ENCODE measurements at places on chromosomes 1 and 21.

DNA sequence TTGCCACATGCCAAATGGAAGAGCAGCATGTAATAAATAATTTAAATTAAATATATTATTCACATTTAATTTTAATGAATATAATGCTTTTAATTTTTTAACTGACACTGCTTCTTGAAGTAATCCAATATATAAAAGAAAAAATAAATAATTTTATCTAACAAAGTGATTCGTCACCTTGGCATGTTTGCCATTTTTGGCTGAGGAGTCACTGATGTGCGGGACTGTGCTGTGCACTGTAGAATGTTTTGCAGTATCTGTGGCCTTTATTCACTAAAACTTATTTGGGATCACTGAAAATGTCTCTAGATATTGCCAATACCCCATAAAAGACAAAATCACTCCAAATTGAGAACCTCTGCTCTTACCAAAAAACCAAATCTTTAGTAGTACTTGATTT is 807.8 kb downstream of the BRINP3 start:
- no peak for DNase-seq

DNA sequence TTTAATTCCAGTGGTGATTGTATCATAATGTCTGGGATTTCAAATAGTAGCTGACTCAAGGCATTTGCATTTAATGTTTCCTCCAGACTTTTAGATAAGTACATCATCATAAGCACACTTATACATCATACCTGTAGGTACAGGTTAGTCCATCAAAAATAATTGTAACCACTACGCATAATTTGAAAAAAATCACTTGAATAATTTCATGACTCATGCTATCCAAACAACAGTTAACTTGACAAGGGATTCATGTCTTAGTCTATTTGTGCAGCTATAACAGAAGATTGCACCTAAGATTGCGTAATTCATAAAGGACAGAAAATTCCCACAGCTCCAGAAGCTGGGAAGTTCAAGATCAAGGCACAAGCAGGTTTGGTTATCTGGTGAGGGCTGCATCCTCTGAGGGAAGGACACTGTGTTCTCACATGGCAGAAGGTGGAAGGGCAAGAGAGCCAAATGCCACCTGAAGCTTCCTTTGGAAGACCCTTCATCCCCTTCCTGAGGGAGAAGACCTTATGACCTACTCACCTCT is 801.7 kb upstream of the BRINP3 start:
- no peak for DNase-seq

DNA sequence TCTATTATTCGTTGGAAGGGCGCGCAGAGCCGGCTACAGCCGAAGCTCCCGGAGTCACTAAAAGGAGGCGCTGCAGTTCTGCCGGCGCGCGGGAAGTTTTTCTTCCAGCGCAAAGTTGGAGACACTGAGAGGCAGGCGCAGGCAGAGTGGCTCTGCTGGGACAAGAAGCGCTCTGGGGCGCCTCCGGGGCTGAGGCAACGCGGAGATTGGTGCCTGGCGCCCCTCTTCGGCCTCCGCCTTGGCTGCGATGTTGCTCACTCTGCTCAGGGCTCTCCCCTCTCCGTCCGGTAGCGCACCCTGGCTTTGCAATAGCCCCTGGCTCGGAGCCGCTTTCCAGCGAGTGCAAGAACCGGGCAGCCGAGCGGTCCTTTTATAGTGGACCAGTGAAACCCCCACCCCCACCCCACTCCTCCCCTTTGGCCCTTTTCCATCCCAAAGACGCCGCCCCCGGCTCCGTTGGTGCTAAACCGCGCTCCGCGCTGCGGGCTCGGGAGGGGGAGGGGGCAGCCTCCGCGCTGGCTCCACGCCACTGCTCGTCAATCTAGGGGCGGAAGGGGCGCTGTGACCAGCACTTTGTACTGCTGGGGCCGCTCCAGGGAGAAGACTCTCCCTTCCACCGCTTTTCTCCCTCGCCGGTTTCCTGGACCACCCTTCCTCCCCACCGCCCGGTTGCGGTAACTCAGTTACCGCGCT is at the start of gene ADAMTS1:
ADAMTS1 (minus strand) TSS at position 344 of the 693 bp plus-strand sequence. CDS start 455 bp downstream, outside the sequence.
- no peak for DNase-seq

GRCh38 chr1:107464827-107465226 is 324.0 kb downstream of the NTNG1 start:
- no peak for DNase-seq

GRCh38 chr1:22328331-22329147 is 123.1 kb upstream of the ZBTB40 start:
- DNase-seq: no peak

DNA sequence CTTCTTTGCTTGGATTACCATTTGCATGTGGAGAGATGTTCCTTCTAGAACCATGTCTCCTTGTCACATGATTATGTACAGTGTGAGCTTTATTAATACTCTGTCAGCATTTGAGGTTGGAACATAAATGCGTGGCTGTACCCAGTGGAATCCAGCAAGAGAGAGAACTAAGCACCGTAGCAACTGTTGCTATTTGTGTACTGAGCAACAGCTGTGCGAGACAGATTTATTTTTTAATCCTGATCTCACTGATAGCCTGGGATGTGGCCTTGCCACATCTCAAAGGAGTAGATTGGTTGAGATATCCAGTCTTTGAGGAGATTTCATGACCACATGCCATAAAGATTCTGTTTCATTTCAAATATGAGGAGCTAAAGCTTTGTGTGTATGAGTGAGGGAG is 43.4 kb downstream of the KIF1B start:
- DNase-seq: no peak

DNA sequence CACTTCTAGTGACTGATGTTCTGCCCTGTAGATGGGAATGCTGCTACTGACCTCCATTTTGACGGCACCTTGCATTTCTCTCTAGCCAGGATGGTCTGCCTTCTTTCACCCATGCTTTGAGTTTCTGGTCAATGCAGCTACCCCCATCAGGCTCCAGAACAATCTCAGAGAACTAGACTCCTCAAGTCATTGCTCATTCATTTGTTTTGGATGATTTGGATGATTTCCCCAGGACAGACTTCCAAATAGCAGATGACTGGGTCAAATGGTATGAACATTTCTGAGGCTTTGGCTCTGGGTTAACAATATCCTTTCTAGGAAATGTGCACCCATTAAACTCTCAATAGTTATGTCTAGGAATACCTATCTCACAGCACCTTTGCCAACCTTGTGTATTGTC is 63.9 kb downstream of the CSMD2 start:
- no peak for DNase-seq

DNA sequence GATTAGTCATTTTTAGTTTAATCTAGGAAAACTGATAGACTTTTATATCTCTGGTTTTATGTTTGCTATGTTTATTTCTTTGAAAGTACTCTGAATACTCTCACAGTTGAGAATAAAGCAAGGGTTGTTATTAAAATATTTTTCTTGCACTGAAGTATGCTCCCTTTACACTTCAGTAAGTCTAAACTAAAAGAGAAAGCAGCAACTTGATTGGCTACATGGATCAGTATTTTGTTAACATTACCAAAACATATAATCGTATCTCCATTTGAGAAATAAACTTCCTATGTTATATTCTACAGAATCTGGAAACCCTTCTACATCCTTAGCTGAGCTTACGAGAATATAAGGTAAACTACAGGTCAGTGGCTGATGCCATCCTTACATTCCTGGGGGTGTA is 149.5 kb upstream of the HP1BP3 start:
- no peak for DNase-seq

- no peak for DNase-seq
Measured at GRCh38 chr1:215380566-215380965, 186.5 kb upstream of the KCTD3 start.

GRCh38 chr1:77282187-77282865 is 507 bp downstream of the AK5 start:
- peak; percentile 12 for DNase-seq

DNA sequence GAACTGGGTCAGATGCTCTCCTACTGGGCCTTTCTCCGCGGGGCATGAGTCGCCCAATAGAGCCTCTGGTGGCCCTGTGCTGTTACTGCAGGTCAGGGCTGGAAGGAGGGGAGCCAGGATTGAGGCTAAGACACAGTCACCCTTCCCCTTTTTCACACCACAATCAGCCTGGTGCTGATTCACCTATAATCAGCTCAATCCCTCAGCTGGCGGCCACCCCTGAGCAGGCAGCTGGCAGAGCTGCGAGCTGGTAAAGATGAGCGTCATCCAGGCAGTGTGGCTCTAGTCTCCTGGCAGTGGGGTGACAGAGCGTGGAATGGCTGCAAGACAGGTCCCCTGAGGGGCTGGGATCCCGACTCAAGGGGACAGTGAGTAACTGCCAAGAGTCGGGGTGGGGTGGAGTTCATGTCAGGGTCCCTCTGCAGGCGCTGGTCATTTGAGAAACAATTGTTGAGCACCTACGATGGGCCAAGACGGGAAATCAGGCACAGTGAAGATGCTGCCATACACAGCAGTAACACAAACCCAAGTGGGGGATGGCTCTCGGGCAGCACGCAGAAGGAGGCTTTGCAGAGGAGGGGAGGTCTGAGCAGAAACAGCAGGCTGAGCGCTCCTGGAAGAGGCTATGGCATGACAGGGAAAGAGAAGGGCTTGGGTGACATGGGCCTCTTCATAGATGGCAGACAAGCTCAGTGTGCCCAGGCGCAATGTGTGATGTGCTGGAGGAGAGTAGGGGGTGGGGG is 21.8 kb downstream of the ATF3 start:
- DNase-seq: peak; percentile 35

DNA sequence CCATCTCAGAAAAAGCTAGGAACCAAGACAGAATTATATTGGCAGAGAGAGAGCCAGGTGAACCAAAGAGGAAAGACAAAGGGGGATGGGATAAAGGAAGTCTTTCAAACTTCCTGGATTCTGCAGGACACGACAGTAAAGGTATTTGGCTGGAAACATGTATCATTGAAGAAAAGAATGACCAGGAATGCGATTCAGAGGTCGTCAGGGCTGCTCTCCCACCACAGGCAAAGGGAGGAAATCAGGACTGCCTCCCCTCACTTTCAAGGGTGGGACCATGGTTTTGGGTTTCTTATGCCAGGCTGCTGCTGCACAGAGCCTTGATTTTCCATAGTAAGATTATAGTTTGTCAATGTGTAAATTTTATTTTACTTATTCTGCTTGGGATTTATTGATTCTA is 848.8 kb downstream of the BRINP3 start:
- no peak for DNase-seq

DNA sequence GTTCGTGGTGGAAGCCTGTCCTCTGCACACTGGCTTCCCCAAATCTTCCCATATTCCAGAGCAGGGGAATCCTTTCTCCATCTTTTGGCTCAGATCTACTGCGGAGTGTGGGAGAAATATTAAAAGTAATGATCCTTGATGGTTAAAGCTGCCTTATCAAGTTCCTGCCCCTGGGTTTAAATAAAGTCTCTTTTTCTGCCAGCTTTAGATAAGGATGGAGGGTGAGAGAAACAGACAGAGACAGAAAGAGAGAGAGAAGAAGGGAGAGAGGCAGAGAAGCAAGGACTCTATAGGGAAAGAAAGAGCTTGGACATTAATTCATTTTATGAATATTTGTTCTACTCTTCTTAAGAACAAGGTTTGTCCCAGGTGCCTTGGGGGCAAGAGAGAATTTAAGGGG is 98.0 kb downstream of the KCNJ15 start:
- no peak for DNase-seq

GRCh38 chr1:225650179-225650578 is 2.7 kb downstream of the ENAH start:
- DNase-seq: no peak

- DNase-seq: no peak
Measured at GRCh38 chr1:31356427-31356826, 16.4 kb downstream of the FABP3 start.

DNA sequence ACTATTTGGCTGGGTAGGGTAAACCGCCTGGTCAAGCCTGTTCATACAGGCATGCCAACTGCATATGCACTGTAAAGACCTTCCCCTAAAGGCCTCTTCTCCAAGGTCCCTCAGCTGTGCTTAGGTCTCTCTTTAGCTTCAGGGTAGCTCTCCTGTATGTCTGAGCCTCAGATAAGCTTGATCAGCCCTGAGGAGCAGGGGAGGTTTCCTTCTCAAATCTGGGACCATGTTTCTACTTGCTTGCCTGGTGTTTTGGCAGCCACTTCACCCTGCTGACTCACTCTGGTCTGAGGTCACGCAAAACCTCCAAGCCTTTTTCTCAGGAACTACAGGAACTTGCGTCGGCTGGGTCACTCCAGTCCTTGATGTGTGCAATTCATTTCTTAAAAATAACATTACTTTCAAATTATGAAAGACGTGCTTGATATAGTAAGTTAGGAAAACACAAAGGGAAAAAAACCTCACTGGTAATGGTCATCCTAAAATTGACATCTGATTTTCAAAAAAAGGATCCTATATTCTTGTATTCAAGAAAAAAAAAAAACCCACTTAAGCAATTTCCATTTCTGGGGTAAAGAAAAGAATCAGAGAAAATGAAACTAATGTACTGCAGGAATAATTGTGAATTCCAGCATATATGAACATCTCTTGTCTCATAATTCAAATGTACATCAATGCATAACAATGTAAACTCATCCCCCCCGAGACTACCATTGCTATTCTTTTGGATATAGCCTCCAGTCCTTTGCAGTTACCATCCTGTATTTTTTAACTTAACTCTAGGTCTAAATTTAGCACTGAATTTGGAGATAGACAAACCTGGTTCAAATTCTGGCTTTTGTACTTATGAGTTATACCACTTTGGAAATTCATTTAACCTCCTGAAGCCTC is 24.8 kb upstream of the RNF19B start:
- DNase-seq: no peak
